ENCODE measurements at places on chromosomes 2 and 18. TPM values are rescaled to one million over a fixed set of nuclear protein-coding genes. Genes with fewer than 3 reads are reported as not detected.

Gene POTEC
- not detected for total RNA-seq

Gene ANO7
- 0.45 TPM for total RNA-seq

Gene SH3YL1
- 40.8 TPM for total RNA-seq

Gene PTPRN
- not detected for total RNA-seq

Gene ZC3H8
- 19.7 TPM for total RNA-seq

Gene FEV
- 12.6 TPM for total RNA-seq

Gene MROH2A
- 0.92 TPM for total RNA-seq

Gene METTL21A
- 40.4 TPM for total RNA-seq

Gene ABCB11
- not detected for total RNA-seq

Data from A673 (cell line).